Naive B cell (primary cell): ENCODE measurements at places on chromosomes 3 and 15. TPM values are rescaled to one million over a fixed set of nuclear protein-coding genes. Genes with fewer than 3 reads are reported as not detected.

Gene SCN5A
- not detected for polyA plus RNA-seq

Gene OR5K1
- not detected for polyA plus RNA-seq

Gene ZBTB20
- 20.4 TPM for polyA plus RNA-seq

Gene WWTR1
- polyA plus RNA-seq: not detected

Gene ISL2
- not detected for polyA plus RNA-seq

Gene SV2B
- not detected for polyA plus RNA-seq

Gene LMAN1L
- polyA plus RNA-seq: not detected

Gene TNFAIP8L3
- not detected for polyA plus RNA-seq

Gene TMCO5A
- polyA plus RNA-seq: not detected

Gene CPB1
- polyA plus RNA-seq: not detected

Gene ANKUB1
- polyA plus RNA-seq: 0.71 TPM

Gene MESP2
- not detected for polyA plus RNA-seq

Gene COL6A6
- polyA plus RNA-seq: not detected

Gene C3orf80
- not detected for polyA plus RNA-seq

Gene C3orf85
- not detected for polyA plus RNA-seq

Gene RPN1
- 195 TPM for polyA plus RNA-seq

Gene MKRN2OS
- not detected for polyA plus RNA-seq

Gene NOP10
- polyA plus RNA-seq: 359 TPM

Gene LRRIQ4
- polyA plus RNA-seq: 0.27 TPM

Gene GASK1A
- polyA plus RNA-seq: not detected

Gene CHRM5
- not detected for polyA plus RNA-seq

Gene ATOSA
- 31.3 TPM for polyA plus RNA-seq

Gene DNAJA4
- polyA plus RNA-seq: 4.9 TPM

Gene TRH
- polyA plus RNA-seq: not detected

Gene OCA2
- polyA plus RNA-seq: not detected

Gene CDHR4
- polyA plus RNA-seq: not detected

Gene EXD1
- not detected for polyA plus RNA-seq

Gene UROC1
- polyA plus RNA-seq: not detected

Gene GRK7
- polyA plus RNA-seq: not detected

Gene ITIH3
- not detected for polyA plus RNA-seq

Gene KPNA1
- 31.5 TPM for polyA plus RNA-seq

Gene CDCP1
- not detected for polyA plus RNA-seq

Gene CP
- not detected for polyA plus RNA-seq

Gene KATNBL1
- polyA plus RNA-seq: 41.8 TPM

Gene CEP97
- polyA plus RNA-seq: 4.1 TPM

Gene DLEC1
- 0.32 TPM for polyA plus RNA-seq

Gene HYAL1
- 0.12 TPM for polyA plus RNA-seq

Gene CPNE9
- not detected for polyA plus RNA-seq

Gene SFMBT1
- 20.4 TPM for polyA plus RNA-seq

Gene PARP15
- polyA plus RNA-seq: 18.1 TPM

Gene MST1R
- polyA plus RNA-seq: not detected

Gene DET1
- 2.1 TPM for polyA plus RNA-seq

Gene PCLAF
- not detected for polyA plus RNA-seq

Gene CADPS
- not detected for polyA plus RNA-seq

Gene PTH1R
- not detected for polyA plus RNA-seq

Gene ACAN
- polyA plus RNA-seq: 0.17 TPM

Gene DOCK3
- polyA plus RNA-seq: not detected
